ENCODE measurements at places on chromosomes 13 and 19.

- peak; percentile 73 for DNase-seq
- peak overlapping the region; percentile 82 for H3K4me3 ChIP-seq
- peaks cover 16% of the 10 kb centered on the region for H3K36me3 ChIP-seq
- H3K4me1 ChIP-seq = peaks cover 48% of the 10 kb centered on the region
Observed at GRCh38 chr19:19451429-19452242, 46.2 kb downstream of the GATAD2A start.

- no peak for DNase-seq
- peak overlapping the region; percentile 59 for H3K27ac ChIP-seq
- H3K27me3 ChIP-seq = no peaks in the 10 kb centered on the region
- peaks cover 56% of the 10 kb centered on the region for H3K4me1 ChIP-seq
- peaks cover 50% of the 10 kb centered on the region for H3K36me3 ChIP-seq
Observed at GRCh38 chr13:24282256-24282655, 27.1 kb upstream of the C1QTNF9 start.

DNA sequence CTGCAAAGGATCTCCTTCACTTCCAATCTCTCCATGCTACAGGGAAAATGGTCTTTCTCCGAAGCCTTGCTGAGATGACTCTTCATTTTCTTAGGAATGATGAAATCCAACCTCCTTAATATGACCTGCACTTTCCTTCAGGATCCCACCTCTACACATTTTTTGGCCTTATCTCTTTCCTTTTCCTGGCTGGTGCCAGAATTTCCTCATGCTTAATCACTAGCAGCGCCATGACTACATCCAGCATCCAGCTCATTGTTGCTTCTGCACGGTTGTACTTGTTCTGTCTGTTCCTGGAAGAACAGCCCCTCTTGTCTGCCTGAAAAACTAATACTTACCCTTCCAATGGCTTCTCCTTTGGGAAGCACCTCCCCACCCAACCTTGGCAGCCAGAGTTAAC, 68.4 kb downstream of the TEX26 start:
- no peaks in the 10 kb centered on the region for H3K4me1 ChIP-seq
- peaks cover 9% of the 10 kb centered on the region for H3K27me3 ChIP-seq
- H3K27ac ChIP-seq = no peak overlapping the region
- no peak overlapping the region for H3K4me3 ChIP-seq

GRCh38 chr19:57815247-57816075, 748 bp upstream of the ZNF552 start:
- DNase-seq = no peak
- H3K4me1 ChIP-seq = peaks cover 56% of the 10 kb centered on the region
- peak overlapping the region; percentile 97 for H3K27ac ChIP-seq
- H3K4me3 ChIP-seq = peak overlapping the region; percentile 97
- no peaks in the 10 kb centered on the region for H3K27me3 ChIP-seq
- H3K36me3 ChIP-seq = peaks cover 28% of the 10 kb centered on the region
